Hypothalamus (tissue), 51 donors: ENCODE measurements at places on chromosomes 3 and 15.
A peak's percentile ranks its signal among the peaks of the same experiment; 100 is the strongest.

- DNase-seq, result no peak
Observed at GRCh38 chr3:151561878-151562277, 101.0 kb upstream of the IGSF10 start.

DNA sequence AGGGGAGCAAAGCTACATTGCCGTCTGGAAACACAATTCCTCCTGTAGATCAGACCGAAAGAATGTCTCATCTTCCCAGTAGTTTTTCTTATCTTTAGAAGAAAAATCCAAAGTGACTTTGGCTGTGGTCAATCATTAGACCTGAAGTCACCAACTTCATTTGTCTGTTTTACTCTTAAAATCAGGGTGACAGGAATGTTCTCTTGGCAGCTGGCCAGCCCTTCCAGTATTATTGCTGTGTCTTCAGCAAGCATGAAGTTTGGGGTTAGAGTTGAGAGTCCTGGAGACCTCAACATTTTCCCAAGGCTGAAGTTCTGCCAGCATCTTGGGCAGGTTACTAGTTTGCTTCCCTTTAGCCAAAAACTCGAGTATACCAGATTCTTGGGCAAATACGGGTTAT lies 32.5 kb downstream of the RSL24D1 start:
- DNase-seq, result no peak

- no peak for DNase-seq
Observed at GRCh38 chr15:41838400-41838897, at the start of gene PLA2G4B. TSS of gene PLA2G4B (plus strand) at chr15:41838847. CDS start at chr15:41838914, 67 bp downstream.

GRCh38 chr15:83318861-83319415 lies 34.5 kb upstream of the BNC1 start:
- DNase-seq, result no peak

DNA sequence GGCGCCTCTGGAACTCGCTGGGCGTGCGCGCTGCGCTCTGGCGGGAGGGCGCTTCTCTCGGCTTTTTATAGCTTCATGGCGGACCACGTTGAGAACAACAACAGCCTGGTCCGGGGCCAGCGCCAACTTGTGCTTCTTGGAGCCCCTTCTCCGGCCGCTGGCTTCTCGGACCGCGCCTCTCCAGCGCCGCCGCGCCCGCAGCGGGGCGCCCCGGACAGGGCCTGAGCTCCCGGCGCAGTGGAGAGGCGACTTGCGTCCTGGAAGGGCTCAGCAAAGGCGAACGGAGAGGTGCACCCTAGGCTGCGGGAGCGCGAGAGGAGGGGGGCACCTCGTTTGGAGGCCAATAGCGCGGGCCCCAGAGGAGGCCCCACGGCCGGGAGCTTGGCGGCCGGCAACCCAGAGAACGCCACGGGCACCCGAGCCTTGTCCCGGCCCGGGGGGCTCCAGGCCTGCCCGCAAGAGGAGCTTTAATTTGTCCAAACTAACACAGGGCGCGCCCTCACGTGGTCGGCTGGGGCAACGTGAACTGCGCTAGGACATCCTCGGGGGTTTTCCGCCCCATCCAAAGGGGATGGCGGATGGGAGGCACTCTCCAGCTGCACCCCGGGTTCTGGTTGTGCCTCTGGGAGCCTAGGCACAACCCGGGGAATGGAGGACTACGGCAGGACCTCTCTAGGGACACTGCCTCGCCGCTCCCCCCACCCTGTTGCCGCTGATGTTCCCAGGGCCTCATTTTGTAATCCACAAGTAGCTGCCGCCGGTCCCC lies 37.8 kb downstream of the HMCES start:
- DNase-seq, result peak; percentile 76

GRCh38 chr3:58092521-58092920 lies 84.3 kb downstream of the FLNB start:
- no peak for DNase-seq

DNA sequence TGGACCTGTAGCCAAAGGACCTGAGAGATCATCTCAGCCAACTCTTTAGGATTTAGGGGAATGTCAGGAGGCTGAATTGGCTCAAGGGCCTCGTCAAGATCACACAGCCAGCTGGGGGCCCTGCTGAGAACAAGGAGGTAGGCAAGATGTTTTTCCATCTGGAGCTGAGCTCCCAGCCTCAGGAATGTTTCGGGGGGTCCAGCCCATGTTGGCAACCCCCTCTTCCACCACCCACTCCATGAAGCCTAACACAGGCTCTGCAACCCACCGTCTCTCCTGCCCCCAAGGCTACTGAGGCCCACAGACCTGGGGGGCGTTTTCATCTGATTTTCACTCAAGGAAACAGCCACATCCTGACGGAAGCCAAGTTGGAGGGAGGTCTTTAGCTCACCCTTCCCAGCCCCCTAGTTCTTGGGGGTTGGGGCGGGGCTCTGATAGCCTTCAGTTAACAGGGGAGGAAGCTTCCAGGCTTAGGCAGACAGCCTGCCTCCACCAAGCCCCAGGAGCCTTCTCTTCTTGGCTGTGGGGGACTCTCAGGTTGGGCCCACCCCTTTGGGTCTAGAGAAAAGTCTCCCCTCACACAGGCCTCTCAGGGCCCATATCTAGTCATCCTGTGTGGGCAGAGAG lies 48.8 kb downstream of the EPHB3 start:
- DNase-seq, result no peak
